Mammary epithelial cell (primary cell): ENCODE measurements at places on chromosomes 4 and X. TPM values are rescaled to one million over a fixed set of nuclear protein-coding genes. Genes with fewer than 3 reads are reported as not detected.
A peak's percentile ranks its signal among the peaks of the same experiment; 100 is the strongest.

DNA sequence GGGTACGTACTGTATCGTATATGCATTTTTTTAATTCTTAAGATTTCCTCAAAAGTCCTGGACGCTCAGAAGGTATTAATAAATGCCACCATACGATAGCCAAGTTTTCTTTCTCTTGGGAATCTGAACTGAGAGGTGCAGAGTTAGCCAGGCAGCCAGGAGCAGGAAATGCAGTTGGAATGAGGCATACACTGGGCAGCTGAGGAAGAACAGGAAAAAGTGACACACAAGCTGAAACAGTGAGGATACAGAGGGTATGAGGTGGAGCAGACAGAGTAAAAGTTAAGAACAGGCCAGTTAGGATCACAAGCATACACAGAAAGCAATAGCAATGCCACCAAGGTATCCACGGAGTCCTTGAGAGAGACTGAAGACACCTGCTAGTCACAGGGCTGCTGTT, 13.4 kb downstream of the UFSP2 start:
- DNase-seq = no peak

DNA sequence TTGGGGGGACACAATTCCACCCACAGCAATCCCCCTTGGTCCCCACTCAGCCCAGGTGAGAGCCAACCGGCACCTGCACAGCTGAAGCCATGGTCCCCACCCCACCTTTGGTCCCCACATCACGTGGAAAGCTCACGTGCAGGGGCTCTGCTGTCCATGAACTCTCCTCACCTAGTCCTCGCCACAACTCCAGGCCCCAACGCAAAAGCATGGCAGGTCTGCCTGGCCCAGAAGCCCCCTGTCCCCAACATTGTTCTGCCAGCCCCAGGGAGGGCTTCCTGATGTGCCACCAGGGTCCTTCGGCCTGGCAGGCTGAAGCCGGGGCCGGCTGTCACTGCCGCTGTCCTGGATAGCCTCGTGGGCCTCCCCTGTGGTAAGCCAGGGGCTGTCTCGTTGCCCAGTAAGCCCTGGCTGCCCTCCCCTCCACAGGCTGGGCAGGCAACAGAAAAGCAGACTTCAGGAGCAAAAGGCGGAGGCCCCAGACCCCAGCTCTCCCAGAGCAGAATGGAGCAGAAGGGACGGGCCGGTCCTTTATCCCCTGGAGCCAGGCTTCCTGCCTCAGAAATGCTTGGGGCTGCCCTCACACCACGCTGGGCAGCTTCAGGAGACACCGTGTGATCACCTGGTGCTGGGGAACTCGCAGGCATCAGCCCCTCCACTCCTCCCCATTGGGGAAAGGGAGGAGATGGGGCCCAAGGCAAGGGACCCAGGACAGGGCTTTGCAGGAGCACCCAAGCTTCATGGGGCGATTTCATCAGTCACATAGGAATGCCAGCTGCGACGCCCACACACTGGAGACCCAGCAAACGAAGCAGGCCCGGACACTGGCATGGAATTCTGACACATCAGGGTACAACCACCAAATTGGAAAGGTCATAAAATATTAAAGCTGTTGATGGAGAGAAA, 103.7 kb downstream of the ADRA2C start:
- no peak for DNase-seq

- no peak for DNase-seq
These were observed 69.9 kb downstream of the ARHGAP10 start for GRCh38 chr4:147801820-147802219.

GRCh38 chrX:112738347-112739033, 58.8 kb upstream of the LHFPL1 start:
- no peak for DNase-seq

GRCh38 chr4:116499-116898, 7.8 kb upstream of the ZNF718 start:
- DNase-seq = no peak

DNA sequence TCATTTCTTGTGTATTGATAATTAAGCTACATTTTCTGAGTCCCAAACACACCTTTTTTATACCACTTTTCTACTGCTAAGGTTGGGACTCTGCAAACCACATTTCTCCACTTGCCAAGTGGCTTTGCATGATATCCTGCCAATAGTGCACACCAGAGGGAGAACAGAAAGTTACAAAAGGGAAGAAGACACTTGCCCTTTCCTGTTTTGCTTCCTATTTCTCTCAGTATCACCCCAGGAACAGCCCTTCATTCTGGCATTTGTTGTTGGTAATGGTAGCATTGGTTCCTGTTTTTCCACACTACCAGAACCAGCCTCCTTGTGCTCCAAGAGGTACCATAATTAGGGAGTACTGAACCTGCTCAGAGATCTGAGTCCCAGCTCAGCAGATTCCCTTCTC, 87.1 kb downstream of the HDX start:
- no peak for DNase-seq

DNA sequence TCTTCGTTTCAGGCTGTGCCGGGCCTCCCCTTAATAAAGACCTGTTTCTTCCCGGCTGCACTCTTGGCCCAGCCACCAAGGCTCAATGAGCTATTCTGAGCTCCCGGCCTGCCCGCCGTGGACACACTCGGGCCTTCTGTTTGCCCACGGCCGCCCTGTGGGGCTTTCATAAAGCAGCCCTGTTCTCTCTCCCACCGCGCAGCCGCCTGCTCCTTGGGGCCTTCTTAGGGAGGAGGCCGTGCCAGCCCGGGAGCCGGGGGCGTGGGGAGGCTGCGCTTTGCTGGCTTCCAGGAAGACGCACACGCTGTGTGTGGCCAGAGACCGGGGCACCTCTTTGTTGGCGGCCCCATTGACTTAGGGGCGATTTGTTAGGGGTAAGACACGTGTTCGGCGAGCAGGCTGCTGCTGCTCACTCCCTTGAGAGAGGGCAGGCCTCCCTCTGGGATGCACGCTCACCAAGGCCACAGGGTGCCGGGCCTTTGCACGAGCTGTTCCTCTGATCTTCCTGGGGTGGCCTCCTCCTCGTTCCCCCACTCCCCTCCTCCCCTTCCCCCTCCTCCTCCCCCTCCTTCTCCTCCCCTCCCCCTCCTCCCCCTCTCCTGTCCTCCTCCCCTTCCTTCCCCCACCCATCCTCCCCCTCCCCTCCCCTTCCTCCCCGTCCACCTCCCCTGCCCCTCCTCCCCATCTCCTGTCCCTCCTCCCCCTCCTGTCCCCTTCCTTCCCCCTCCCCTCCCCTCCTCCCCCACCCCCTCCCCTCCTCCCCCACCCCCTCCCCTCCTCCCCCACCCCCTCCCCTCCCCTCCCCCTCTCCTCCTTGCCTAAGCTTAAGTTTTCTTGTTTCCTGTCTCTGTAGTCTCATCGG, 11.3 kb downstream of the BLOC1S4 start:
- no peak for DNase-seq

DNA sequence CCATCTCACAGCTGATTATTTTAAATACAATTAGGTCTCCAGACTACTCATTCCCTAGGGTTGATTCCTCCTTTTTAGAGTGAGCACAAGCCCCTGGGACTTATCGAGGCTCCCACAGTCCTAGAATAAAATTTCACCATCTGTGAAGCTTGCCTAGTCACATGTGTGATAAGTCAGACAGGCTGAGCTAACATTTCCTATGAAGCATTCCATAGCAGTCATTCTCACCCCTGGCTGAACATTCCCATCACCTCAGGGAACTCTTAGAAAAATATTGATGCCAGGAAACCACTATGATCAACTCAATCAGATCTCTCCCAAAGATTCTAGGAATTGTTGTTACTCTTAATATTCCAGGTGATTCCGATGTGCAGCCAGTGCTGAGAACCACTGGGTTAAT, 37.7 kb downstream of the ARHGEF9 start:
- peak; percentile 42 for DNase-seq

DNA sequence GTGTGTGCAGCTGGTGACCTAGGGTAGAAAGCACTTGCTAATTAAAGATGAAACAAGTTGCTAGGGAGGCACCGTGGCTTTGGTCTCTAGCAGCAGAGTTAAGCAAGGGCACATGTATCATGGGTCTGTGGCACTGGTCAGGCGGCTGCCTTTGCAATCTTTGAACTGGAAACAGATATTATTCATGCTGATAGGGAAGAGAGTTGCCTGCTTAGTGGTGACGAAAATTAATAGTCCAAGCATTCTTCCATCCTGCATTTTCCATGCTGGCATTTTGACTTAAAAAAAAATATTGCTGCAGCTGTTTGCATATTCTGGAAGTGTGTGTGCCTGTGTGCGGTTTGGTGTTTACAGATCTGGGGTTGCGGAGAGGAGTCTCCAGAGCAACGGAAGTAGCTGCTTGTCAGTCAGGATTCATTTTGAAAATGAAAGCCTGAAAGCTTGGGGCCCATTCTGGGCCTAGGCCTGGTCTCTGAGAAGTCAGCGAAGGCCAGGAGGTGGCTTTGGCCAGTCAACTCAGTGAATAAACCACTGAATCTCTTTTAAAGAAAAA, 2.3 kb upstream of the SOWAHD start:
- DNase-seq = no peak

DNA sequence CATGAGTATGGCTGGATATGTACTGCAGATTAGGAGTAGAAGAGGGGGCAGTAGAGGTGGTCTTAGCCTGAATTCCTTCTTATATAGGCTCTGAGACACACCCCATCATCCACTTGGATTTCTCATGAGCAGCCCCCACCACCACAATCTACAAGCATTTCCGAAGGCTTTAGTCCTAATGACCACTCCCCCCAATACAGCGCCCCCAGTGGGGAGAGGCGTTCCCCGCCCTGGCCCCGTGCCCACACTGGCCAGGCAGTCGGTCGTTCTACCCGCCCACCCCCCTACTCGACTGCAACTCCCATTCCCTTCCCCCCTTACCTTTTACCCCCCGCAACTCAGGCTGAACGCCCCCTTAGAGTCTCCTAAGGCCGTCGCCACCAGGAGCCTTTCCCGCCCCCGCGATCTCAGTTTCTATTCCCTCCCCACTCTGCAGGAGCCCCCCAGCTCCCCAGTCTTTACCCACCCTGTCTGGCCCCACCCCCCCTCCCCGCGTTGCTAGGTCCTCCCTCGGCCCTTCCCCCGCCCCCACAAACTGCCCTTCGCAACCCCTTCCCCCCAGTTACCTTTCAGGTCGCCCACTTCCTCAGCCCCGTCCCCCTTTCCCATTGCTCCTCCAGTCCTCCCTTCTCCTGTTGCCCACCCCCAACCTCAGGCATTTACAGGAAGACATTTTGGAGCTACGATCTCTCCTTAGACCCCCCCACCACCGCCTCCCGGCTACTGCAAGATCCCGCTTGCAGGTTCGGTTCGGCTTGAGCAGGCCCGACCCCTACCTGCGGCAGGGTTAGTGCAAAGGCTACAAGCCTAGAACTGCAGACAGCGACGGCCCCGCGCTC, 468 bp downstream of the ZMYM3 start:
- no peak for DNase-seq

DNA sequence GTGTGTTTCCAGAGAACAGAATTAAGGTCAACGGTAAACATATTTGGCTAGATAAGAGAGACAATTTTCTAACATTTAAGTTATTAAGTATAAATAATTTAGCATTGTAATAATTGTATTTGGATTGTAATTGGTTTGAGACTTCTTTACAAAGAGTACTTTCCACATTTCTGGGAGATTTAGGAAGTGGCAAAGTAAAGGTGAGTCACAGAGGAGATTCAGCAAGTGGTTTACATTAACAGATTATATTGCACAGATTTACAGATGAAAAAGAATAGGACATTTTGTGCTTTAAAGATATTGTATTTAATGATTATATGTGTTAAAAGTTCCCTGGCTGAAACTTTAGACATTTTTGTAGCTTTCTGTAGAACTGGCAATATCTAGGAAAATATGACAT, 584.4 kb upstream of the AADAT start:
- no peak for DNase-seq

- DNase-seq = peak; percentile 44
These were observed 41.2 kb upstream of the PDGFC start for GRCh38 chr4:157012781-157013180.

GRCh38 chr4:58553031-58553430, 1442.8 kb upstream of the IGFBP7 start:
- DNase-seq = no peak

DNA sequence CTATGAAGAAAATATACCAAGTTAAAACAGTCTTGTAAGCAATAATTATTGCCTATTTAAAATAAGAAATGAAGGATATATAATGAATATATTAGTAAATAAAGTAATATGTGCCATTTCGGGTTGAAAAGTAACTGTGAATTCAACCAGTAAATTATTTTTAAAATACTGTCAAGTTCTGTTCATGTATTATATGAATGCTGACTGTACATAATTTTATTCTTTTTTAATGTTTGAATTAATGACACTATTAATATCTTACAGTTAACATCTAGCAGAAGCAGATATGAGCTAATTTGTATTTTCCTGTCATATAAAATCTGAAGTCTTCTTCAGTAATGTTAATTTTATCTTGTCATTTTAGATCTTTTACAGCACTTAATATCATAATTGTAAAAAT, 632.9 kb downstream of the CCSER1 start:
- no peak for DNase-seq

DNA sequence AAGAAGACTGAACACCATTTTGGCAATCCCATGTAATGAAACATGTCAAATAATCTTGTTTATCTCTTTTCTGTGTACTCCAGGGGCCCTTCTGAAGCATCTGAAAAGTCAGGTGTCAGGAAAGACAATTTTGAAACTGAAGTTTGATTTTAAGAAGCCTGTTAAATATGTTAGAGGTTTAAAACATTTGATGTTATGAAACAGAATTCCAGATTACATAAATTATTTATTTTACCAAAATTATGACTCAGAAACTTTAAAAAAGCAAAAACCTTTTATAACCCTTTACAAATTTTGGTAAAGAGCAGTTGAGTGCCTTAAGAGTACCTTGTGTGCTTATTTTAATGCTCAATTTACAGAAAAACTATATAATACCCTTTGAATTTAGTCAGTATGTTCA, 130.8 kb downstream of the PAPSS1 start:
- DNase-seq = no peak

GRCh38 chr4:164357957-164358356, 396.0 kb upstream of the SMIM31 start:
- peak; percentile 58 for DNase-seq

DNA sequence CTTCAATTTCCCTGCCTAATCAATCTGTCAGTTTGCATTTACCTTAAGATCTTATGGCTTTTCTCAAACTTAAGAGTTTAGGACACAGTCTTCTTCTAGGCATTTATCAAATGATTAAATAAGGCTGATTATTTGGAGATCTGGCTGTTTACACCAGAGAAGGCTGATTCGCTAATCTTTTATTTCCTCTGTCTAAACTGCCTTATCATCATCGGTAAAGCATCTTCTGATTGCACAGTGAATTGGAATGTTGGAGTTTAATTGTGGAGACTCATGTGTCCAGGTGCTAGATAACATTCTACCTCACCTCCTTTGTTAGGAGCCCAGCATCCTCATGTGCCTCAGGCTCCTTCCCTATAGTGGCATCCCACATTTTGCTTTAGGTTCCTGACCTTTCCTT, 100.3 kb upstream of the DDIT4L start:
- DNase-seq = peak; percentile 57

GRCh38 chr4:77872723-77873445, 10.3 kb downstream of the MRPL1 start:
- no peak for DNase-seq

Gene PHF8
- polyA plus RNA-seq = 7.3 TPM

Gene RPL10
- 5,021 TPM for polyA plus RNA-seq

Gene RCHY1
- polyA plus RNA-seq = 22.3 TPM

Gene FGA
- not detected for polyA plus RNA-seq

Gene MCTS1
- 45.7 TPM for polyA plus RNA-seq
